ENCODE measurements at places on chromosomes 3 and 15.

GRCh38 chr3:161851941-161852566, 355.4 kb downstream of the OTOL1 start:
- peak; percentile 58 for DNase-seq

- no peak for DNase-seq
Observed at GRCh38 chr3:102614585-102614984, 179.8 kb downstream of the ZPLD1 start.

DNA sequence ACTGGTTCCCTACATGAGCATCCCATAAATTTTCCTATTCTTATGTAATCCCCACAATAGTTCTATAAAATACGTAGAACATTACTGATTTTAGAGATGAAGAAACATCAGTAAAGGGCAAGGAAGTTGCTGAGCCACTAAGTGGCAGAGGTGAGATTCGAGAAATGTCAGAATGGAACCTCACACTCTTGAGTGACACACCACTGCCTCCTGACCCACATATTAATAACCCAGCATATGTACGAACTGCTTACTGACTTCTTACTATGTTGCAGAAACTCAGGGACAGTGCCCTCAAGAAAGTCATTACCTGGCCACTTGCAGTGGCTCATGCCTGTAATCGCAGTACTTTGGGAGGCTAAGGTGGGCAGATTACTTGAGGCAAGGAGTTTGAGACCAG, 1022.4 kb downstream of the FHIT start:
- DNase-seq: no peak

GRCh38 chr3:30084971-30085403, 521.4 kb upstream of the TGFBR2 start:
- peak; percentile 38 for DNase-seq

DNA sequence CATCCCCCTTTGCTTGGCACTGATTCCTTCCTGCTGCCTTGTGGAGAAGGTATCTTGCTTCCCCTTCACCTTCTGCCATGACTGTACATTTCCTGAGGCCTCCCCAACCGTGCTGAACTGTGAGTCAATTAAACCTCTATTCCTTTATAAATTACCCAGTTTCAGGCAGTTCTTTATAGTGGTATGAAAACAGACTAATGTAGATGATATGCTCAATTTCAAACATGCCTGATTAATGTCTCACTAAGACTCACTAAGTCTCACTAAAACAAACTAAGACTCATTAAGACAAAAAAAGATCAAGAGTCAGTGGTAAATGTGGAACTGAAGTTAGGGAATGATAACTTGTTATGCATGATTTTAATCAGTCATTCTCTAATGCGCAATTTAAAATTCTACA, 606.6 kb downstream of the RBMS3 start:
- DNase-seq: peak; percentile 70
